ENCODE measurements at places on chromosomes 12 and 14. TPM values are rescaled to one million over a fixed set of nuclear protein-coding genes. Genes with fewer than 3 reads are reported as not detected.

Gene TAS2R31
- 1.7 TPM for total RNA-seq

GRCh38 chr12:78018939-78019338 is 188.2 kb downstream of the NAV3 start:
- no peak overlapping the region for H3K4me3 ChIP-seq
- H3K36me3 ChIP-seq = peaks cover under 1% of the 10 kb centered on the region
- no peak overlapping the region for H3K27ac ChIP-seq

DNA sequence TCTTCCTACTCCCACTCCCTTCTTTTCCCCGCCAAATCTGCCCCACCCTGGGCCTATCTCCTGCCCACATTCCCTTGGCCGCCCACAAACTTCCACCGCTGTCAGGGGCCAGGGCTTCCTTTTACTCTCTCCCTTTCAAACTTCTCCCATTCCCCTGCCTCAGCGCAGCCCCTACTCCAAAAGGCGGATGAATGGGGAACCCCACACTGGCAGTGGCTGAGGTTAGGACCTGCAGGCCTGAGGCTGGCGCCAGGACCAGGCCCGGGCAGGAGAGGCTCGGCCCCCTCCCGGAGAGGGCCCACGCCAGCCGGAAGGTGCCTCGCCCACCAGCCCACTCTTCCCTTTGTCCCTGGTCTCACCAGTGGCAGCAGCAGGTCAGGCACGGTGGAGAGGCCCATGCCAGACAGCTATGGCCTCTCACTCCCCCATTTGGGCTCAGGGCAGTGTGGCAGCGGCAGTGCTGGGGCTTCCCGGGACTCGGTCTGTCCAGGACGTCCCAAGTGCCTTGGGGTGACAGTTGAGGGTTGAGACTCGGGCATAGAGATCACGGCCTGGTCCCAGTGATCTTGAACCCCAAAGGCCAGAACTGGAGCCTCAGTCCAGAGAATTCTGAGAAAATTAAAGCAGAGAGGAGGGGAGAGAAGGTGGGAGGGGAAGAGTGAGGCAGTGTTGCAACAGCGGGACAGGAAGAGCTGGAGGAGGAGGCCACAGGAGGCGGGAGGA is at the start of gene TNFRSF1A:
Gene TNFRSF1A (minus strand): TSS at position 660 of the 723 bp plus-strand sequence. CDS start 262 bp downstream, at position 398.
- H3K4me3 ChIP-seq = no peak within 1 kb of the TSS
- H3K4me1 ChIP-seq = peaks cover 28% of the 10 kb centered on the region
- H3K27me3 ChIP-seq = no peaks in the 10 kb centered on the region
- H3K36me3 ChIP-seq = peaks cover 3% of the 10 kb centered on the region

- H3K27me3 ChIP-seq = peaks cover 19% of the 10 kb centered on the region
- no peak overlapping the region for H3K4me3 ChIP-seq
- DNase-seq = no peak
- peaks cover 3% of the 10 kb centered on the region for H3K4me1 ChIP-seq
Measured at GRCh38 chr14:98926146-98926545, 345.9 kb downstream of the BCL11B start.

GRCh38 chr12:53586745-53587144 is 39.4 kb downstream of the ATF7 start:
- no peaks in the 10 kb centered on the region for H3K27me3 ChIP-seq
- peaks cover 30% of the 10 kb centered on the region for H3K4me1 ChIP-seq
- H3K27ac ChIP-seq = peak overlapping the region; percentile 23
- peaks cover 2% of the 10 kb centered on the region for H3K36me3 ChIP-seq
- H3K4me3 ChIP-seq = no peak overlapping the region

- H3K4me3 ChIP-seq = no peak overlapping the region
- no peak overlapping the region for H3K27ac ChIP-seq
- H3K27me3 ChIP-seq = no peaks in the 10 kb centered on the region
- peaks cover 9% of the 10 kb centered on the region for H3K36me3 ChIP-seq
- H3K4me1 ChIP-seq = peaks cover 14% of the 10 kb centered on the region
Measured at GRCh38 chr12:51941604-51942003, 9.9 kb upstream of the ACVR1B start.

- H3K27me3 ChIP-seq = peaks cover 15% of the 10 kb centered on the region
- peaks cover 2% of the 10 kb centered on the region for H3K4me1 ChIP-seq
- no peak overlapping the region for H3K27ac ChIP-seq
Measured at GRCh38 chr14:70023871-70024270, 144.7 kb downstream of the SMOC1 start.

- H3K4me3 ChIP-seq = peak overlapping the region; percentile 70
- peaks cover 9% of the 10 kb centered on the region for H3K4me1 ChIP-seq
Measured at GRCh38 chr14:77124345-77125280, 17.0 kb downstream of the ZDHHC22 start.

DNA sequence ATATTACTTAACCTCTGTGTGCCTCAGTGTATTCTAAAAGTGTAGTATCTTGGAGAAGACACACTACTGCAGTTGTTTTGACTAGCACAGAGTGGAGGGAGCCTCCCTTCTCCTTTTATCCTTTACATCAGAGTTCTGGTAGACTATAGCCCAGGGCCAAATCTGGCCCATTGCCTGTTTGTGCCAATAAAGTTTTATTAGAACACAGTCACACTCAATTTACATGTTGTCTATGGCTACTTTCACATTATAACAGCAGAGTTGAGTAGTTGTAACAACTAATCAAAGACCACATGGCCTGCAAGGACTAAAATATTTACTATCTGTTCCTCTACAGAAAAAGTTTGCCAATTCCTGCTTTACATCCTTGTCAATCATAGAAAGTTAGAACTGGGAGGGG is 27.7 kb upstream of the IGF1 start:
- no peak for DNase-seq
- H3K27me3 ChIP-seq = peaks cover 12% of the 10 kb centered on the region
- H3K27ac ChIP-seq = no peak overlapping the region
- H3K4me1 ChIP-seq = no peaks in the 10 kb centered on the region
- H3K36me3 ChIP-seq = no peaks in the 10 kb centered on the region

DNA sequence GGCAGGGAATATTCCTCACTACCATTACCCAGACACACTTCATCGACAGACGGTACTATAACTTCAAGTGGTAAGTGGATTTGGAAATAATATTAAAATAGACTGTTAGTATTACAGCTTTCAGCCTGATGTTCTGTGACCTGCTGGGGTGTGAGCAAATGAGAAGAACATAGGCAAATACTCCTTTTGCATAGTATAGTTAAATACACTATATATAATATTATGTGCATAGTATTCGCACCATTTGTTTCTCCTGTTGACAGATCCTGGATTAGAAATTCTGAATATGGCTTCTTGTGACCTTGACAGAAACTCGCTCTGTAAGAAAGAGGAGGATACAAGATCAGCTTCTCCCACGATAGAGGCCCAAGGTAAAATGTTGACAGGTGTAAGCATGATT is 115.6 kb downstream of the DNAI7 start:
- H3K4me1 ChIP-seq = no peaks in the 10 kb centered on the region
- no peaks in the 10 kb centered on the region for H3K36me3 ChIP-seq

DNA sequence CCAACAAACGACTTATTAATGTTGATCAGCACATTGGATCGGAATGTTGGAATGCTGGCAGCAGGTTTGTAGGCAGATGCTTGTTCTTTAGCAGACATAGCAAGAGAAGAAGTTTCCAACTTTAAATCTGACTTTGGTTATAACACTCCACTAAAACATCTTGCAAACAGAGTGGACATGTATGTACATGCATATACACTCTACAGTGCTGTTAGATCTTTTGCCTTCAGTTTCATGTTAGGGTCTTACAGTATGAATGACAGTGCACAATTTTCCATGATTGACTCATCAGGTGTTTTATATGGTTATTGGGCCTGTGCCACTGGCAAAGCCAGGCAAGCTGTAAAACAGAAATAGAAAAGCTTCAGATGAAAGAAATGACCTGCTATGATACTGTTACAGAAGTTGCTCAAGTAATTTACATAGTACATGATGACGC is 14.3 kb upstream of the DHRS7 start:
- peaks cover 10% of the 10 kb centered on the region for H3K4me1 ChIP-seq
- no peak for DNase-seq
- H3K36me3 ChIP-seq = peaks cover 3% of the 10 kb centered on the region
- peaks cover 1% of the 10 kb centered on the region for H3K27me3 ChIP-seq
- H3K4me3 ChIP-seq = no peak overlapping the region

DNA sequence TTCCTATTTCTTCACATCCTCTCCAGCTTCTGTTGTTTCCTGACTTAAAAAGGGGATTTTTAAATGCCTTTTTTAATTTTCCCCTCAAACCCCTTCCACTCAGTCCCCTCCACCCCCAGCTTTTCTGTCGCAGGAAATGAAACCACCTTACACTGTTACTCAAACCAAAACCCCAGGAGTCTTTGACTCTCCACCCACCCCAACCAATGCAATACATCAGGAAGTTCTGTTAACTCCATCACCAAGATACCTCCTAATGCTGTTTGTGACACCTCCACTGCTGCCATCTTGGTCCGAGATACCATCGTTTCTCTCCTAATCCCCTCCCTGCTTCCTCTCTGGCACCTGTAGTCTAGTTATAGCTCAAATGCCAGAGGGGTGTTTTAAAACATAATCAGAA is 25.4 kb upstream of the CPM start:
- no peak overlapping the region for H3K27ac ChIP-seq
- no peak overlapping the region for H3K4me3 ChIP-seq
- DNase-seq = no peak
- peaks cover 5% of the 10 kb centered on the region for H3K4me1 ChIP-seq
- H3K27me3 ChIP-seq = peaks cover 6% of the 10 kb centered on the region

GRCh38 chr14:36570065-36570464 is 12.3 kb downstream of the NKX2-8 start:
- no peak overlapping the region for H3K27ac ChIP-seq
- no peaks in the 10 kb centered on the region for H3K36me3 ChIP-seq
- no peak overlapping the region for H3K4me3 ChIP-seq
- peaks cover 31% of the 10 kb centered on the region for H3K27me3 ChIP-seq

DNA sequence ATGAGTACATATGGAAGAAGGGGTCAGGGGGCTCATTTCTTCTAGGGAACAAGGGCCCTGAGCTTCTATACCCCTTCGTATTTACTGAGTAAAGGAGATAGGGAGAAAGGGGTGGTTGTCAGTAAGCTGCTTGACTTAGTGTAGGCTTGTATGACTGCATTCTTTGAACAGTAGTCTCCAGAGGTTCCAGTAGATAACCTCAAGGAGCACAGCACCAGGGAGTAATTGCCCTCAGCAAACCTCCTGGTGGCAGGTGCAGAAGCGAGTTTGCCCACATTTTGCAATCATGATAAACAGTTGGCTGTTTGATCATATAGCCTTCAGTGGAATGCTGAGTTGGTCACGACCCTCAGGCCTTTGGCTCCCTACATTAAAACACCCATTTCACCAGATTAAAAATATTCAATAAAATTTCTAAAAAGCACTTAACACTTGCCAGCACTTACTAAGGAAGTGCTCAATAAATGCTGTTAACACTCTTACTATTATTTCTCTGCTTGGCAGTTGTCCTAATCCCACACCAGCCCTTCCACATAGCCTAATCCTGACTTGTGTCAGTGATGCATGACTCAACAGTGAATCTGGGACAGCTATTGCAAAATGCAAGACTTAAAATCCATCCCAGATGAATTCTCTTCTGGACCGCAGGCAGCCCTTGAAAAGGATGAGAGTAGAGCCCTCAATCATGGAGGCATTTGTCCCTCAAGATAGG is 3.7 kb upstream of the DHRS4L2 start:
- no peak overlapping the region for H3K27ac ChIP-seq
- H3K4me3 ChIP-seq = no peak overlapping the region
- no peaks in the 10 kb centered on the region for H3K27me3 ChIP-seq
- peaks cover 8% of the 10 kb centered on the region for H3K4me1 ChIP-seq
- no peak for DNase-seq

DNA sequence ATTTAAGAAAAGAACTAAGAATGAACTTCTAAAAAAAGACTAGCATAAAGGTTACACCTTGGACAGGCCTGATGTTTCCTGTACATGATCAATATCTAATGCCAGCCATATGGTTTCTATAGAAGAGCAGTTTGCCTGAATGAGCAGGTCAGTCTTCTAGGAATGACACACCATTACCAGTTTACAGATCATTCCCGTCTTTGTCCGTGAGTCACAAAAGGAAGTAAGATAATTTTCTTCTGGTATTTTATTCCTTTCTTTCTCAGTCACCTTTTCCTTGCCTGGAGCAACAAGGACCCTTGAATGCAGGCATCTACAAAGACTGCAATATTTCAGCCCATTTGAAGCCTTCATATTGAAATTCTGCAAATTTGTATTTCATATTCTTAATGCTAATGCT is 44.6 kb upstream of the CNTN1 start:
- no peak for DNase-seq
- no peaks in the 10 kb centered on the region for H3K36me3 ChIP-seq
- peaks cover 1% of the 10 kb centered on the region for H3K27me3 ChIP-seq
- no peak overlapping the region for H3K4me3 ChIP-seq
- H3K4me1 ChIP-seq = peaks cover 17% of the 10 kb centered on the region

DNA sequence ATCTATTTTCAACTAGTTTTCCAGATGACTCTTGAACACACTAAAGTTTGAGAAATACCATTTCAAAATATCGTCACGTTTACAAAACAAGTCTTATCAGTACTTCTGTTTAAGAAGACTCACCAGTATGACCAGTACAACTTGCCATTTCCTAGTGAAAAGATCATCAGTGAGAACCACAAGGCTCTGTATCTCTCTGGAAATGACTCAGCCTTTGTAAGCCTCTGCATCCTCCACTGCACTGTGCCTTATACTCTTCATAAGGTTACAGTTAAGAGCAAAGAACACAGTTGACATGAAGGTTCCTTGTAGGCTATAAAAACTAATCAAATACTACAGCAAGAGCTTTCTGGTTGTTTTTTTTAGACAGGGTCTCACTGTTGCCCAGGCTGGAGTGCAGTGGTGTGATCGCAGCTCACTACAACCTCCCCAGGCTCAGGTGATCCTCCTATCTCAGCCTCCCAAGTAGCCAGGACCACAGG is 5.7 kb upstream of the VTI1B start:
- H3K4me1 ChIP-seq = peaks cover 6% of the 10 kb centered on the region
- no peak for DNase-seq
- H3K4me3 ChIP-seq = no peak overlapping the region
- H3K27ac ChIP-seq = no peak overlapping the region
- no peaks in the 10 kb centered on the region for H3K27me3 ChIP-seq

DNA sequence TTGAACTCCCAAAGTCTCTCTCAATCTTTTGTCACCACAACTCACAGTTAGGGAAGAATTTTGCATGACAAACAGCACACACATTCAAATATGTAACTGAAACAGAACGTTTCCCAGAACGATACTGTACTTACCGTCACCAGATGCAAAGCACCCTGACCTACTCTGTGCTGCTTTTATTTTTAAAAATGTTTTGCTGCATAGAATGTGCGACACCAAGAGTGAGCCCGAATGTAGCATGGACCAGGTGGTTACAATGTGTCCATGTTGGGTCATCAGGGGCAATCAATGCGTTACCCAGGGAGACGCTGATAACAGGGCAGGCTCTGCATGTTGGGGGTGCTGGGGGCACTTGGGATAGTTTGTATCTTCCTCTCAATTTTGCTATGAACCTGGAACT is 14.6 kb upstream of the EIF5 start:
- no peaks in the 10 kb centered on the region for H3K36me3 ChIP-seq
- no peak for DNase-seq
- H3K27ac ChIP-seq = no peak overlapping the region
- no peak overlapping the region for H3K4me3 ChIP-seq
- H3K27me3 ChIP-seq = peaks cover 1% of the 10 kb centered on the region

GRCh38 chr12:119676573-119676972 is 8.6 kb downstream of the PRKAB1 start:
- no peaks in the 10 kb centered on the region for H3K27me3 ChIP-seq
- H3K4me3 ChIP-seq = no peak overlapping the region
- H3K36me3 ChIP-seq = peaks cover 45% of the 10 kb centered on the region
- DNase-seq = no peak
- H3K4me1 ChIP-seq = no peaks in the 10 kb centered on the region

All from chondrocyte (in vitro differentiated cells).